AML-193 (cell line): ENCODE measurements at places on chromosomes 12 and 14.

- DNase-seq, result no peak
Observed at GRCh38 chr14:32818581-32818980, 120.1 kb upstream of the NPAS3 start.

DNA sequence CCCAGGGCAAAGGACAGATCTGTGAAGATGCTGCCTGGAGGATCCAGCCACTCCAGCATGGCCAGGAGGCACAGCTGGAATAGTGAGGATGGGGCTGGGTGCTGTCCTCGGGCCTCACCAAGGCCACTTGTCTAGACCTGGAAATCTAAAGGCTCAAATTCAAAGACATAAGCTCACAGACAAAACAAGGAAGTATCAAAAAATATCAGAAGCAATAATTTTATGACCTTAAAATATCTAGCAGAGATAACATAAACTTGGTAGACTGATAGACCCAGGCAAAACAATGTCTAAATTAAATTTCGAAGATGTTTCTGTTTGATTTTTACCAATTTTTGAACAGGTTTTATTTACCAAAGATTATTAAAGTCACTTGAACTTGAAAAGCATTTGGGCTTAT lies 22.6 kb upstream of the MMP19 start:
- no peak for DNase-seq

- no peak for DNase-seq
Observed at GRCh38 chr12:105946493-105946901, 192.3 kb downstream of the NUAK1 start.

DNA sequence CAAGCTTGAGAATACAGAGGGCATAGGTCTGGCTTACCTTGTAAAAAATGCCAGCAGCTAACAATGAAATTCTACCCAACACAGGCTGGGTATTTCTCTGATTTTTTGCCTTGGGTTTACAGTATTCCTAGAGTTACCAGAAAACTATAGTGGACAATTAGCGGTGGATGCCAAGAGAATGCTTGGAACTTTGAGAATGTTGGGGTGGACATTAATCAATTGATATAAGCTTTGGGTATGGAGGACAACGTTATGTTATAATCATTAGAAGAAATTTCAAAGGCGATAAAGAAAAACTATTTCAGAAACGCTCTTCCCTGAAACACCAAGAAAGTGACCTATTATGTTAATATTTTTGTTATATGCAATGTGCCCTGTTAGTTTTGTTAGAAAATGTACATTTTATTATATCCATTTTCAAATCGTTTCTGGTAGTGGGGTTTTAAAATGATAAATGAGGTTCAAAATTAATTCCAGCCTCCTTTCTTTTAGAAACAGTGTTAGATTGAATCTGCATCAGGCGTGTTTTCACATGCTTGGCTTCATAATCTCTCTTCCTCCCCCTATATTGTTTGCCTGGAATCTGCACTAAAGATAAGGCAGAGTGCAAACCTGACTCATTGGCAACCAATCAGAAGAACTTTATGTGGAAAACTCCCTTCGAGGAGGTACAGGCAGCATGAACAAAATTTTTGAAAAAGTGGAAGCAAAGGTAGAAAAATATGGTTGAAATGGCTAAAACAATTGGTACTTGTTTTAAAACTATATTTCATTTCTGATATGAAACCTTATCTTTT lies 1.4 kb upstream of the PTPRQ start:
- DNase-seq, result no peak

- DNase-seq, result no peak
Observed at GRCh38 chr12:2011643-2012607, 7.7 kb upstream of the DCP1B start.

DNA sequence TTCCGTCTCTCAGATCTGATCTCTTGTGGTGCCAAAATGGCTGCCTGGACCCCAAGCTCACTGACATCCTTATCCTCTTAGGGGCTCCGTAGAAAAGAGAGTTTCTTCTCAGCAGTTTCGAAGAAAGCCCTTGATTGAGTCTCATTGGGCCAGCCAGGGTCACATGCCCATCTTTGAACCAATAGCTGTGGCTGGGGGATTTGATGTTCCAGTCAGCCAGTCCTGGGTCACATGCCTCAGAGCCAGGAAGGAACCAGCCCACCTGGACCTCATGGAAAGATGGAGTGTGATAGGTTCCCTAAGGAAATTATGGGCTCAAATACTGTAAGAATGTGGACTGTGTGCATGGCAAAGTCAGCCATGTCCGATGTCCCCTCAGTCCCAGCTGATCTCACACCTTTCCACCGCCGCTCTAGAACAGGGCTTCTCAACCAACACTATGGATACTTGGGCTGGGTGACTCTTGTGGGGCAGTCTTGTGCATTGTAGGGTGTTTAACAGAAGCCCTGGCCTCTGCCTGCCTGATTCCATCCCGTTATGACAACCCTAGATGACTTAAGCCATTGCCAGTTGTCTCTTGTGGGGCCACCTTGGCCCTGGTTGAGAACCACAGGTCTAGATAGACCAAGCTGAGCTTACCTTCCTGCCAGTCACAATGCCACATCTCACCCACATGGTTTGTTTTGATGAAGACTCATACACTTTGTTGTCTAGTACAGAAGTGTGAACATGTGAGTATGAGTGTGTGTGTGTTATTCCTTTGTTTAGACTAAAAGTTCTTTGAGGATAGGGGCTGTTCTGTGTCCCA lies 163.9 kb downstream of the ADGRD1 start:
- no peak for DNase-seq

DNA sequence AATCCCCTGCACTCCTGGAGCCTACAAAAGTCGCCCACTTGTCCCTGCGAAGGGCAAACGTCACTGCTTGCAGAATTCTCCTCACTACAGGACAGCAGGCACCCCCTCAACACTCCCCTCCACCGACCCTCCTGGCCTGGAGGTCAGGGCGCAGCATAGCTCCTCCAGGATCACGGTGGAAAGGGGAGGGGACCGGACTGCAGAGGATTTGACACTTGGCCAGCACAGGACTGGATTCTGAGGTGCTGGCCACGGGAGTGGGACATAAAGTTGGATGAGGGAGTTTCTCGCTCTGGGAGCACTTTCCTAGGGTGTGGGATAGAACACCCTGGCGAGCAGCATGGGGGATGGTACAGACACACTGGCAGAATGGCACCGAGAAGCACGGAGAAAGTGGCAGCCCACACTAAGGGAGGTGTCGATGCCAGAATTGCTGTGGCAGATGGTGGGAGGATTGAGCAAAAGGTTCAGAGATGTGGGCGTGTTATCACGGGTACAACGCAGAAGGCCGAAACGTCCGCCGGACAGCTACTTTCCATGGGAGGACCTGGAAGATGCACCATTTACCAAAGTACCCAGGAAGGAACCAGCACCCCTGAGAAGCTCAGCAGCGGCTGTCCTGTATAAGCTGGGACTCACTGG lies 51.4 kb upstream of the DIO3 start:
- no peak for DNase-seq

- DNase-seq, result no peak
Observed at GRCh38 chr14:67031920-67032774, 157.1 kb upstream of the GARIN2 start.

GRCh38 chr12:46207644-46208043 lies 61.2 kb downstream of the SLC38A1 start:
- no peak for DNase-seq

DNA sequence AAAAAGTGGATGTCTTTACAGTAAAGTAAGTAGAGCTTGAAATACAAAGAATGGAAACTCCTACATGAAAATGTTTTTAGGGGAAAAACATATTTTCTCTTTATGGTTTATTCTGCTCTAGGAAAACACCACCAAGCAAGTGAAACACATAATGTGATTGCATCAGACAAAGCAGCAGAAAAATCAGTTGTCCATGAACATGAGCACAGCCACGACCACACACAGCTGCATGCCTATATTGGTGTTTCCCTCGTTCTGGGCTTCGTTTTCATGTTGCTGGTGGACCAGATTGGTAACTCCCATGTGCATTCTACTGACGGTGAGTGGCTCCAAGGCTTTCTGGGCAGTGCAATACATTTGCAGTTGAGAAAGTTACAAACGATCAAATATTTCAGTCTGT lies 42.6 kb upstream of the PLEKHD1 start:
- no peak for DNase-seq

DNA sequence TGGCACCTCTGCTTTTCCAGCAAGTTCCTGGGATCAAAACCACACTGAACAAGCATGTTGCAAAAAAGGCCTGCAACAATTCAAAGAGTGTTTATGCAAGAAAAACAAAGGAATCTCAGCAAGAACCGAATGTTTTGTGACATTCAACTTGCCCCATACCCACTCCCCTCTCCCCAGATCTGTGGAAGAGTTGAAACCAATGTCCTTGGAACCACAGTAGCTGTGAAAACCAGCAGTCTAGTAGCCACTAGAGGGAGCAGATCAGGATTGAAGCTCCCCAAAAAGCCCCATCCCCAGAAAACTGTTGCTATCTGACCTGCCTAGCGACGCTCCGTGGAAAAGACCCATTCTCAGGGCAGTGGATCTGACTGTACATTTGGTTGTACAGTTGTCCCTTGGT lies 27.1 kb downstream of the PRKAB1 start:
- DNase-seq, result peak; percentile 8

GRCh38 chr12:608921-609320 lies 54.3 kb downstream of the NINJ2 start:
- no peak for DNase-seq

DNA sequence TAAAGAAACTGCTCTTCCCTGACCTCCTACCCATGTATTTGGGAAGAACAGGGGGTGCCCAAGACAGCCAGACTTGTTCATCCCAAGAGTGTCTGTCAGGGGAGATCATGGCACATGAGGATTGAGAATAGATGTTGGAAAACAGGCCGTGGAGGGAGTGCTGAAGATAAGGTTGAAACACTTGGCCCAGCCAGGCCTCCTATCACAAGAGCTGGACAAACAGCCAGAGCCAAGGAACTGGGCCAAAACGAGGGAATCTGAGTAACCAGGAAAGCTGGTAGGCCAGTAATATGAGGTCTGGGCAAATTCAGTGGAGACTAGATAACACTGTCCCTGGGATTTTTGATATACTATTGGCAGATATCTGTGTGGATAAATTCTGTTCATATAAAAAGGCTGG lies 161.7 kb downstream of the TMX1 start:
- no peak for DNase-seq

DNA sequence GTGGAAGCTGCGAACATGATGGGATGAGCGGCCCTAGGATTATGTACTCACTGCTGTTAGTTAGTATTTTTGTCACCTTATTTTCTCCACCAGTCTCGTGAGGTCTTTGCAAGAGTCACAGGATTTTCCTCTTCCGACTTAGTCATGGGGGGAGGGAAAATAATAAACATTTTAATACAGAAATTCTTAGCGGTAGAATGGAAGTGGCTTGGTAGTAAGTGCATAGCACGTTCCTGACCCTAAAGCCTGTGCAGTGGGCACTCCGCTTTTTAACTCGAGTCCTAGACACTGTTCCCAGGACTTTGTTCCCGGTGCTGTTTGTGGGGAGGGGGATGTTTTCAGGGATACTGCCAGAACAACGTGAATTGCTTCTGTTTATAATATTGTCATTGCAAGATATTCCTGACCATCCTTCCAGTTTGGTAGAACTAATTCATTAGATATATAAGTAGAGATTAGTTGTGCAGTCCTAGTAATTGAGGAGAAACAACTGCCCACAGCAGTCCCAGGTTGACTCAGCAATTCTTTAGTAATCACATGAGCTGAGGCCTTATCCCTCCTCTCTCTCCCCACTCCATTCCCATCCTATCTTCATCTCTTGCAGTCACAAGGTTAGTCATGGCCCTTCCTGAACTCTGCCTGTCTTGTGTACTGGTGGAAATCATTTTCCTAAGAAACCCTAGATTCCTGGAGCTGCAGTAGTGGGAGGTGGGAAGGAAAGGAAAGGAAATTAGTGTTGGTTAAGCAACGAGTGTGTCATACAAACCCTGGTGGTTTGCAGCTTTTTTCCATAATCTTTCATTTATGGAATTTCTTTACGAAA lies 799 bp downstream of the SLC38A6 start:
- DNase-seq, result peak; percentile 14

- DNase-seq, result no peak
Observed at GRCh38 chr12:131275824-131276223, 322.1 kb downstream of the ADGRD1 start.

DNA sequence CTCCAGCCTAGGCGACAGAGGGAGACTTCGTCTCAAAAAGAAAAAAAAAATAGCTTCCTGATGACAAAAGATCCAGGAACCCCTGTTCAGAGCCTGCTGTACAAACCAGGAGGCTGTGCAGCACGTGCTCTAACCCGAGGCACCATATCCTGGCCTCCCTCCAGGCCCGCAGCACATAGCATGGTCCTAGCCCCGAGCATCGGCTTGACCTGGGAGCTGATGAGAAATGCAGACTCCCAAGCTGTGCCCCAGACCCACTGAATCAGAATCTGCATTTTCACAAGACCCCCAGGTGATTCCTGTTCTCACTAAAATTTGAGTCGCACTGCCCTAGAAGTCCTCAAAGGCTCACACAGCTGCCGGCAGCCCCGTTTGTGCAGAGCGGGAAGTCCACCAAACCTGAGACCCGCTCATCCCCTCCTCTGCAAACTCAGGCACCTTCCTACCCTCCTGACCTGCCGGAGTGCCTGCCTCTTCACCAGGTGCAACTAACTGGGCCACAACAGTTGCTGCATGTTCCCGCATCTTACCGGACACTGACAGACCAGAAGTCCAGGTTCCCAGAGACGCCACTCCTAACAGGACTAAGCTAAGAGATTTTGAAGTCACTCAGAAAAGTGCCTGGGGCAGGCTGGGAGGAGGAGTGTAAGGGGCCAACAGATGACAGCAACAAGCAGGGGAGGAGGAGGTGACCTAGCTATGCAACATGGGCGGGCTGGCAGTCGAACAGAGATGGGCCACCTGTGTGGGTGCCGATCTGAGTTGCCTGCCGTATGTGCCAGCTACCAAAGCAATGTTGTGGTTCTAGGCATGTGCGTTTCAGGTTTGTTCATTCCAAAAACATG lies 24.0 kb upstream of the RIN3 start:
- DNase-seq, result no peak

DNA sequence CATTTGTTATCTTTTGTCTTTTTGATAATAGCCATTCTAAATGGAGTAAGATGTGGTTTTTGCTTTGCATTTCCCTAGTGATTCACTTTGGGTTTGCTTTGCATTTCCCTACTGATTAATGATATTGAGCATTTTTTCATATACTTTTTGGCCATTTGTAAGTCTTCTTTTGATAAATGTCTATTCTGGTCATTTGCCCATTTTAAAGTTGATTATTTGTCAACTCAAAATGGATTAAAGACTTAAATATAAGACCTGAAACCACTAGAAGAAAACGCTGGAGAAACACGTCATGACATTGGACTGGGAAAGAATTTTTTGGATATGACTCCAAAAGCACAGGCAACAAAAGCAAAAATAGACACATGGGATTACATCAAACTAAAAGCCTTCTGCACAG lies 148.0 kb downstream of the APAF1 start:
- no peak for DNase-seq

- no peak for DNase-seq
Observed at GRCh38 chr14:74437496-74438053, 11.6 kb upstream of the SYNDIG1L start.

- no peak for DNase-seq
Observed at GRCh38 chr12:90951432-90952105, 3.4 kb downstream of the CCER1 start.
